ENCODE measurements at places on chromosomes 2 and 18.

DNA sequence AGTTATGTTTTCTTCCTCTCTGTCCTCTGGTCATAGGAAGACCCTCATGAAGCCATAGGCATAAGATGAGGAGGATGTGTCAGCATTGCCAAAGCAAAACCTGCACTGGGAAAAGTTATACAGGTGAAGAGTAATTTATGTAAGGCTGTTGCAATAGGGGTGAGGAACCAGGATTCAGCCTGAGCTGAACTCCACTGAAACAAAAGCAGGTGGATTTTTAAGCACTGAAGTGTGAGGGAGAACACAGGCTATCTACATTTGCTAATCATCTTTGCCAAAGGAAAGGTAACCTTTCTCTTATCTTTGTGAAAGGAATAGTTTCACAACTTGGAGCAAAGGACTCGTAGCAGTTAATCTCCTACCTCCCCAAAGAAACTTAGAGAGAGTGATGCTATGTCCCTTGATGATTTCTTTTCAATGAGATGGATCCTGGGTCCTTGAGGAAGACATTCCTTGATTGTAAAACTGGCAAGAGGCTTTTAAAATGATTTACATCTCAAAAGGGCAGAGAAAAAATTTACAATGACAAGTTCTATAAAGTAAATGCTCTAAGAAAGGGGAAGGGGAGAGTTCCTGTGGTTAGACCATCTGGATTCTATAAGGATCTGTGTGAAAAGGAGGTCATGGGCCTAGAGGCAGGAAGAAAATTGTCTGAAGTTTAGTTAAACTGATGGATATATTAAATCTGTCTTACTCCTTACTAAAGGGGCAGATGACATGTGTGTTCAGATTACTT, 385.4 kb upstream of the CDH7 start:
- no peak for DNase-seq

DNA sequence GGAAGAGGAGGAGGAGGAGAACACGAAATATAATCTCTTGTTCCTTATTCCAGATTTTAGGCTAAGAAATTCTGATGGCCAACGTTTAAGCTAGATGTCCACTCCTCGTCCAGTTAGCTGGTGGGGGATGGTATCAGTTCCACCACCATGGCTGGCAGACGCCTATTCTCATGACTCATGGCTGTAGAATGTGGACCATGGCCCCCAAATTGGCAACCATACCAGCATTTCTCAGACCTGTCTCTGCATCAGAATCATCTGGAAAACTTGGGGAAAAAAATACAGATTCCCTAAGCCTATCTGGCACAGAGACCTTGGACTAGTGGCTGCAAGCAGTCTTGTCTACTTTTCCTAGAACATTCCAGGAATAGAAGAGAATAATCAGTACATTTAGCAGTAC, 267.7 kb upstream of the SIX2 start:
- no peak for DNase-seq

- no peak for DNase-seq
Measured at GRCh38 chr18:66647671-66648070, 43.8 kb upstream of the CDH19 start.

DNA sequence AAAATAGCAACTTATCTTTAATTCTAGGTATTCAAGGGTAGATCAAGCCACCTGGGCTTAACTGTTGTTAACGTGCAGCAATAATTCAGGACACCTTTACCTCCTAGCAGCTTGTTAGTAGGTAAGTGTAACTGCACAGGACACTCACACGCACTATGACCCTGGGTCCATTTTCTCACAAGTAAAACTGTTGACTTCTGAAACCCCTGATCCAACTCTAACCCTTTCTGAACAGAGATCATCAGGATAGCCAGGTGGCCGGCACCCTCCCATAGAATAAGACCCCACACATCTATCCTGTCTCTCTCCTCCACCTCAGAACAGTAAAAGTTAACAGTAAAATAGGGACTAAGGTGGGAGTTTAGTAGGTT, 610 bp downstream of the SPC25 start:
- DNase-seq: no peak

- no peak for DNase-seq
Measured at GRCh38 chr2:201999279-201999678, 34.4 kb upstream of the FZD7 start.

GRCh38 chr2:54586062-54586461, 129.9 kb downstream of the SPTBN1 start:
- DNase-seq: no peak

- DNase-seq: no peak
Measured at GRCh38 chr2:218009231-218009630, 6.4 kb upstream of the TNS1 start.
